ENCODE measurements at places on chromosomes 4 and X.

- H3K4me3 ChIP-seq, result no peak overlapping the region
- no peak for DNase-seq
- no peaks in the 10 kb centered on the region for H3K4me1 ChIP-seq
- H3K27me3 ChIP-seq, result peaks cover 6% of the 10 kb centered on the region
- H3K36me3 ChIP-seq, result no peaks in the 10 kb centered on the region
- no peak overlapping the region for H3K27ac ChIP-seq
These were observed 51.8 kb downstream of the GC start for GRCh38 chr4:71732066-71732465.

DNA sequence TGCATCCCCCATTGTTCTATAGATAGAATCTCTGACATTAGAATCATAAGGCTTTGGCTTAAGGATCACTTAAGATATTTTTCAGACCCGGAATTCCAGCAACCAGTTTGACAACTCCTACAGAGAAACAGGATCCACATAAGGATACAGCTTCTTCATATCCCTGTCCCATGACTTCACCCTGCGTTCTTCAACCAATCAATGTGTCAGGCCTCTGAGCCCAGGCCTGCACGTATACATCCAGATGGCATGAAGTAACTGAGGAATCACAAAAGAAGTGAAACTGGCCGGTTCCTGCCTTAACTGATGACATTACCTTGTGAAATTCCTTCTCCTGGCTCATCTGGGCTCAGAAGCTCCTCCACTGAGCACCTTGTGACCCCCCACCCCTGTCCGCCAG is 85.1 kb downstream of the MFAP3L start:
- H3K4me3 ChIP-seq, result no peak overlapping the region
- no peaks in the 10 kb centered on the region for H3K27me3 ChIP-seq
- H3K4me1 ChIP-seq, result no peaks in the 10 kb centered on the region
- H3K27ac ChIP-seq, result no peak overlapping the region
- no peaks in the 10 kb centered on the region for H3K36me3 ChIP-seq

GRCh38 chr4:153093396-153093795 is 110.8 kb upstream of the TRIM2 start:
- H3K4me1 ChIP-seq, result no peaks in the 10 kb centered on the region
- no peak overlapping the region for H3K27ac ChIP-seq
- no peaks in the 10 kb centered on the region for H3K27me3 ChIP-seq
- no peaks in the 10 kb centered on the region for H3K36me3 ChIP-seq
- no peak overlapping the region for H3K4me3 ChIP-seq
- DNase-seq, result no peak

GRCh38 chr4:138090918-138091676 is 151.1 kb downstream of the SLC7A11 start:
- H3K4me1 ChIP-seq, result no peaks in the 10 kb centered on the region
- no peak overlapping the region for H3K27ac ChIP-seq
- H3K27me3 ChIP-seq, result peaks cover 9% of the 10 kb centered on the region
- H3K36me3 ChIP-seq, result no peaks in the 10 kb centered on the region

GRCh38 chr4:178082906-178083305 is 640.7 kb upstream of the AGA start:
- no peaks in the 10 kb centered on the region for H3K27me3 ChIP-seq
- no peak overlapping the region for H3K4me3 ChIP-seq
- H3K27ac ChIP-seq, result no peak overlapping the region
- no peak for DNase-seq

DNA sequence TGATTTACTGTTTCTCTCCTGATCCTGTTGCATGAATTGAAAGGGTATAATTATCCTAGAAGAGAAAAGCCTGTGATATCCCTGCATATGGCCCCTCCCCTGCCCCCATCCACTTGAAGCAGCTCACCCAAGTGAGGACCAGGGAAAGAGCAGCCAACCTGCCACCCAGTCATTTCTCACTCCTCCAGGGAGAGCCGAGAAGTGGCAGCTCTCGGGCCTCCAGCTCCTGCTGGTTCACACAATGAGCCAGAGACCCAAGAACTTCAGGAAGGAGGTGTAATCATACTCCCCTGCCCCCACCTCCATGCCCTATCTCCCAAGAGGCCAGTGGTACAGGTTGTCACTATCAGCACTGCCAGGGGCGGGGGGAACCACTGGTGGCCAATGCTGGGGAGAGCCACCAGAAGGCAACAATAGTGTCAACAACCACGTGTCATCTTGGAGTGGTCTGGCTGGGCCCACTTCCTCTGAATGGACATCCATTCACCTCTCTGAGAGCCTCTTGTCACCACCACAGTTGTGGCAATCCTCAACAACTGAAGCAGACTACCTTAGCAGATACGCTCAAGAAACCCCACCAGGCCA is 42.9 kb downstream of the APOO start:
- H3K27ac ChIP-seq, result no peak overlapping the region
- H3K36me3 ChIP-seq, result peaks cover 1% of the 10 kb centered on the region
- no peaks in the 10 kb centered on the region for H3K4me1 ChIP-seq
- DNase-seq, result no peak

DNA sequence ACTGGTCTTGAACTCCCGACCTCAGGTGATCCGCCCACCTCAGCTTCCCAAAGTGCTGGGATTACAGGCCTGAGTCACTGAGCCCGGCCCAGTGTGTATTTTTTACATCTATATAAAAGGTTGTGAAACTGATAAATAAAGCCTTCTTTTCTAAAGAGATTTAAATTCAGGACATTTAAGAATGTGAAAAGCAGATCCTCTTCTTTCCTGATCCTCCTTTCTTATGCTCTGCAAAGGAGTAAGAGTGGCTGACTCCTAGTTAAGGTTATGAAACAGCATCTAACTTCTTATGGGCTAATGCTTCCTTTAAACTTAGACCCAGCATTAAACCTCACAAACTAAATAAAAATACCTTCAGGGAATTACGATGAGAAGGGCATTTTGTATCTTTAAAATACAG is 197.7 kb upstream of the MAB21L2 start:
- no peak overlapping the region for H3K27ac ChIP-seq
- H3K27me3 ChIP-seq, result no peaks in the 10 kb centered on the region
- peaks cover 12% of the 10 kb centered on the region for H3K4me1 ChIP-seq
- no peak for DNase-seq
- peaks cover 16% of the 10 kb centered on the region for H3K36me3 ChIP-seq

GRCh38 chr4:145177511-145177905 is 2.9 kb downstream of the OTUD4 start:
- H3K27ac ChIP-seq, result peak overlapping the region; percentile 93
- peaks cover 25% of the 10 kb centered on the region for H3K36me3 ChIP-seq
- no peaks in the 10 kb centered on the region for H3K27me3 ChIP-seq
- no peak for DNase-seq
- H3K4me1 ChIP-seq, result peaks cover 41% of the 10 kb centered on the region

DNA sequence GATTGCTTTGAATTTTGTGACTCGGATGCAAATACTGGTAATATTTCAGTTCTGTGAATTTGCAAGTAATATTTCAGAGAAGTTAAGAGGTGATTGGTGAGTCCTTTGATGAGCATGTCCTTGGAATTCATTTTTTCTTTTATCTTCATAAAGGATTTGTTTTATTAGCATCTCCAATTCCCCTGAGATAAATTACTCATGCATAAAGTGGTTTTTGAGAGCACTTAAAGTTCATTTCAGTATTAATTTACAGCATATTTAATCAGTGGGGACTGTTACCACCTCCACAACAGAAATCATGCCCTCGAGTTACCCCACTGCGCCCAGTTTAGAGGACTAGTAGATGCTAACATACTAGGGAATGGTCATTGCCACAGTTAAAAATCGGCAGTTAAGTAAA is 65.0 kb downstream of the ZFX start:
- peaks cover 10% of the 10 kb centered on the region for H3K4me1 ChIP-seq
- H3K27me3 ChIP-seq, result no peaks in the 10 kb centered on the region
- no peak for DNase-seq
- no peak overlapping the region for H3K4me3 ChIP-seq

DNA sequence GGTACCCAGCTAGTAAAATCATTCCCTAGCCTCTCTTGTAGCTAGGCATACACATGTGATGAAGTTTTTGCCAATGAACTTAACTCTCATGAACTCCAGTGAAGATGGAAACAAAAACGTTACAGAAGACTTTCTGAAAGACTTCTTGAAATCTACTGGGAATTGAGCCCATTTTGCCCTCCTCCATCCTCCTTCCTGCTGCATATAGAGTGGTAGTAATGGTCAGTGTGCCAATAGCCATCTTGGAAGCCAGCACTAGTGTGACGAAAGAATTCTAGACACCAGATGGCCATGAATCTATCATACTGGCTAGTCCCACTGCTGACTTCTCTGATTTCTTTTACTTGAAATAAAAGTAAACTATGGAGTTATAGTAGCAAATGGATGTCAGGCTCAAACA is 30.9 kb upstream of the PPA2 start:
- H3K27ac ChIP-seq, result no peak overlapping the region
- H3K36me3 ChIP-seq, result no peaks in the 10 kb centered on the region
- no peaks in the 10 kb centered on the region for H3K27me3 ChIP-seq
- H3K4me1 ChIP-seq, result peaks cover 8% of the 10 kb centered on the region
- H3K4me3 ChIP-seq, result no peak overlapping the region

DNA sequence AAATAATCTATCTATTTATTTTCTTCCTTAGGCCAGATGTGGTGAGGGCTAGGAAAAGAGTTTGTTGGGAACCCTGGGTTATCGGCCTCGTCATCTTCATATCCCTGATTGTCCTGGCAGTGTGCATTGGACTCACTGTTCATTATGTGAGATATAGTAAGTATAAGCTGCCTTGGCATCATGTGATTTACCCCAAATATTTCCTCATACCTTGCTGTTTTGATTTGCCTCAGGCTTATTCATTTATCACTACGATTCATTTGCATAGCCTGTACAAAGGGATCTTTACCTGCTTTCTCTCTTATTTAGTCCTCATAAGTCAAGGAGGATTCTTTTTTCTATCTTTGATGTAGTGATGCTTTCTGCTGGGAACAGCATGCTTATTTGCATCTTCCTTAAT is 14.5 kb downstream of the TMPRSS11E start:
- H3K4me3 ChIP-seq, result no peak overlapping the region
- no peak for DNase-seq
- no peaks in the 10 kb centered on the region for H3K36me3 ChIP-seq
- no peaks in the 10 kb centered on the region for H3K4me1 ChIP-seq
- H3K27ac ChIP-seq, result no peak overlapping the region
- H3K27me3 ChIP-seq, result peaks cover 2% of the 10 kb centered on the region

- H3K27ac ChIP-seq, result no peak overlapping the region
- no peak for DNase-seq
- H3K27me3 ChIP-seq, result no peaks in the 10 kb centered on the region
These were observed 1030.1 kb upstream of the GRIA3 start for GRCh38 chrX:122154019-122154418.

DNA sequence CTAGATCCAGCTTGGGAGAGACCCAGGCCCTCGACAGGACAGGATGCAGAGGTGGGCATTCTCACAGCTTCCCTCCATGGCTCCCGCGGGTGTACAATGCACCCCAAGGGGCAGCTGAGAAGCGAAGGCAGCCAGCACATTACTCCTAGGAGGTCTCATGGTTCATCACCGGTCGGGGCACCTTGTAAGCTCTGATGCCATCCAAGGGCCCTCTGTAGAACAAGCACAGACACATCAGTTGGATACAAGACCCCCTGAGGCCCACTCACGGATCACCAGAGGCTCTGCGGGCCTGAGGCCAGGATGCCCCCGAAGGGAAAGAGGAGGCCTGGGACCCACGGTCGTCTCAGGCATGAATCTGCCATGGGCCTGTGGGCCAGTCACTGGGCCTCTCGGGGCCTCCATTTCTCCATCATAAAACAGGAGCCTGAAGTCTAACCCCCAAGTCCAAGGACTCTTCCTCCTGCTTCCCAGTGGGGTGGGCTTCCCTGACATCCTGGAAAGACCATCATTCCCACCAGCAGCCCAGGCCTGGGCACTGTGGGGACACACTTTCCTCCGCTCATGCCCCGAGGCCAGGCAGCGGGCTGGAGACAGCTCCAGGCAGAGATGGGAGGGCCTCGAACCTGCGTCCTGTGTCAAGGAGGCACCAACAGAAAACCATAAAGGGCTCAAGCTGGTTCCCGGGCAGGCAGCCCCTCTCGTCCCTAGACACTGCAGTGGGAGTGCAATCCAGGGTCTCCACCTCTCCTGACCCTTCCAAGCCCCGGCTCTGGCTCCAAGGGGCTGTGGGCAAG is 20.1 kb downstream of the HMX1 start:
- peaks cover 40% of the 10 kb centered on the region for H3K27me3 ChIP-seq
- peaks cover 5% of the 10 kb centered on the region for H3K4me1 ChIP-seq
- H3K4me3 ChIP-seq, result no peak overlapping the region

DNA sequence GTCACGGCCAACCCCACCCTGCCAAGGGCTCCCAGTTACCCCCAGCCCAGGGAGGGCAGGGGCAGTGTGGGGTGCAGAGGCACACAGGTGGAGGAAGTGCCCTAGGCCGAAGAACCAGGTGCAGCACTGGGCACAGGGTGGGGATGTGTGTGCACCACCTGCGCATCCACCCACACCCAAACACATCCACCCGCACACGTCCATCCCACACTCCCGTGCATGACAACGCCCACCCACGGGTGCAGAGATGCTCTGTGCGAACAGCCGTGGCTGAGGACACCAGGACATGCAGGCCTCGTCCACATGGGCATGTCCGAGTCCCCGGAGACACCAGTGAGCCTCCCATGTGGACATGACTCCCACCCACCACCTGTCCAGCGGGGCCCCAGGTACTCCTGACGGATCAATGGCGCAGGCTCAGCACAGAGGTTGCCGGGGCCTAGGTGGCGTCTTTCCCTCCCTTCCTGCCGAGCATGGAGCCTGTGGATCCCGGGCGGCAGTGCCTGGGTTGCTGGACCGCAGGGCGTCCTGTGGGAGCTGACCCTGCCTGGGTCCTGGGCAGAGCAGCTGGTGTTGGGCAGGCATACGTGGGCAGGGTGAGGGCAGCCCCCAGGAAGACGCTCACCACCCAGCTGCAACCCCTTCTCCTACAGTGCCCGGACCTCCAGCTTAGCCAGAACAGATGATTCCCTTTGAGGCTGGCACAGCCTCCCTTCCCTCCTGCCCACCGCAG is 19.6 kb downstream of the CTBP1 start:
- DNase-seq, result no peak
- H3K27me3 ChIP-seq, result no peaks in the 10 kb centered on the region
- H3K4me3 ChIP-seq, result no peak overlapping the region
- peaks cover 5% of the 10 kb centered on the region for H3K4me1 ChIP-seq
- H3K36me3 ChIP-seq, result peaks cover 87% of the 10 kb centered on the region

GRCh38 chr4:113289766-113290165 is 240.3 kb downstream of the ANK2 start:
- H3K27ac ChIP-seq, result no peak overlapping the region
- H3K4me1 ChIP-seq, result no peaks in the 10 kb centered on the region
- H3K27me3 ChIP-seq, result no peaks in the 10 kb centered on the region
- H3K4me3 ChIP-seq, result no peak overlapping the region

DNA sequence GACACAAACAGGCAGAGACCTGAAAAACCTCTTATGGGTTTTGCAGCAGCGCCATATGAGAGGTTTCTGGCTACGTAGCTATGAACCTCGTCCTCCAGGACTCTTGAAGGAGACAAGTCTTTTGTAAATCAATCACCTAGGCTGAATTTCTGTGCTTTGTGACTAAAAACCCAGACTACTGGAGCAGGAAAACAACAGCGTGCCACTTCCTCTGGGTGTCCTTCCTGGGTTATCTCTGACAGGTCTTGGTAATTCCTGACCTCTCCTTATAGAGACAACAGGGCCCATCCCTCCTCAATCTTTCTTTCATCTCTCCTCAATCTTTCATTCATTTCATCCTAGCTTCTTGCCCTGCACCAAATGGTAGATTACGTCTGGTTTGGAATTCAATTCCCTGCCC is 5.7 kb downstream of the S100P start:
- H3K4me3 ChIP-seq, result no peak overlapping the region
- H3K4me1 ChIP-seq, result peaks cover 11% of the 10 kb centered on the region
- H3K36me3 ChIP-seq, result peaks cover 40% of the 10 kb centered on the region
- no peak for DNase-seq
- no peaks in the 10 kb centered on the region for H3K27me3 ChIP-seq
